ENCODE measurements at places on chromosomes 3 and 15. TPM values are rescaled to one million over a fixed set of nuclear protein-coding genes. Genes with fewer than 3 reads are reported as not detected.
A peak's percentile ranks its signal among the peaks of the same experiment; 100 is the strongest.

DNA sequence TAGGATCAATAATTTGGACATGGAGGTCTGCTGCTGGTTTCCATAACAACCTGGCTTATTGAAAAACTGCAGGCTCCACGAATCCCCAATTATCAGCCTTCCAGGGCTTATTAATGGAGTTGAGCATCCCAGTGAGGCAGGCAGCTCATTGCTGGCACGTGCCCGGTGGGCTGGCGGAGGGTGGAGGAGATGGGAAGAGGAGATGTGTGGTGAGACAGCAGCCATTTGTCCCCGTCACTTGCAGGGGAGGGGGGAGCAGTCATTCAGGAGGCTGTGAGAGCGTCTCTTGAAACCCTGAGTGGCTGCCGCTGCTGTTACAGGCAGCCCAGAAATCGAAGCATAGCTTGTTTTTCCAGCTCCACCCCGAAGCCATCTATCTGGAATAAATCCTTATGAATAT lies 70.6 kb downstream of the GAP43 start:
- H3K4me1 ChIP-seq: no peaks in the 10 kb centered on the region
- no peaks in the 10 kb centered on the region for H3K27me3 ChIP-seq
- no peak for DNase-seq
- H3K36me3 ChIP-seq: no peaks in the 10 kb centered on the region
- H3K4me3 ChIP-seq: no peak overlapping the region
- no peak overlapping the region for H3K27ac ChIP-seq

DNA sequence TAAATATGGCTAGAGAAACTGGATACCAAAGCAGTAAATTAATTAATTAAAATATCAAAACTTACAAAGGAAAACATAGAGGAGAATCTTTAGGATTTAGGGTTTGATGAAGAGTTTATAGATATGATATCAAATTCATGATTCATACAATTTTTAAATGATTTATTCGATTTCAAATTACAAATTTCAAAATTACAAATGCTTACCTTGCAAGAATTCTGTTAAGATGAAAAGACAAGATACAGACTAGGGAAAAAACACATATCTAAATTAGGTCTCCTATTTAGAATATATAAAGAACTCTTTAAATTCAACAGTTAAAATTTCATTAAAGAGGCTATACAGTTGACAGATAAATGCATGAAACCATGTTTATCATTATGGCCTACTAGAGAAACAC lies 930.7 kb downstream of the ZPLD1 start:
- no peak overlapping the region for H3K4me3 ChIP-seq
- H3K27ac ChIP-seq: no peak overlapping the region
- no peak for DNase-seq
- H3K4me1 ChIP-seq: no peaks in the 10 kb centered on the region
- H3K36me3 ChIP-seq: no peaks in the 10 kb centered on the region

Gene GPR160
- total RNA-seq: 13.0 TPM

GRCh38 chr3:22885039-22885438 lies 318.1 kb upstream of the UBE2E2 start:
- DNase-seq: peak; percentile 53
- H3K4me1 ChIP-seq: peaks cover 10% of the 10 kb centered on the region
- H3K27me3 ChIP-seq: peaks cover 5% of the 10 kb centered on the region
- no peak overlapping the region for H3K27ac ChIP-seq
- no peak overlapping the region for H3K4me3 ChIP-seq

Gene ACSBG1
- 0.40 TPM for total RNA-seq

GRCh38 chr3:66215106-66215505 lies 5.7 kb upstream of the SLC25A26 start:
- no peak overlapping the region for H3K4me3 ChIP-seq
- no peaks in the 10 kb centered on the region for H3K36me3 ChIP-seq
- H3K27ac ChIP-seq: no peak overlapping the region

DNA sequence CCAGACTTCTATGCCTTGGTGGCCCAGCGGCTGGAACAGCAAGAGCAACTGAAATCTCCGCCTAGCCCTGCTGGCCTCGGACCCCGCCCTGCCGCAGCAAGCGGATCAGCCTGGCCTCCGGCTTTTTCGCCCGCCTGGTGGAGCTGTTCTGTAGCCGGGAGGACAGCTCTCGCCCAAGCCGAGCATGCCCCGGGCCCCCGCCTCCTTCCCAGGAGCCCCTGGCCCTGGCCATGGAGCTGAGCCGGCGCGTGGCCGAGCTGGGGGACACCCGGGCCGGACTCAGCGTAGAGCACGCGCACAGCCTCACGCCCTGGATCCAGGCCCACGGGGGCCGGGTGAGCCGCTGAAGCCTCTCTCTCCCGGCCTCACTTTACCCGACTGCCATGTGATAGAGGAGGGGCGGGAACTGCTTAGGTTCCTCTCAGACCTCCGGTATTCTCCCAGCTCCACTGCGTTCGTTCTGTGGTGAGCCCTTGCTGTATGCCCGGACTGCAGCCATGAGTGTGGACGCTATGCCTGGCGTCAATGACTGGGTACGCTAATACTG lies 24.1 kb upstream of the MRPL3 start:
- H3K27ac ChIP-seq: no peak overlapping the region
- H3K4me3 ChIP-seq: peak overlapping the region; percentile 53
- peak; percentile 53 for DNase-seq
- H3K27me3 ChIP-seq: no peaks in the 10 kb centered on the region

DNA sequence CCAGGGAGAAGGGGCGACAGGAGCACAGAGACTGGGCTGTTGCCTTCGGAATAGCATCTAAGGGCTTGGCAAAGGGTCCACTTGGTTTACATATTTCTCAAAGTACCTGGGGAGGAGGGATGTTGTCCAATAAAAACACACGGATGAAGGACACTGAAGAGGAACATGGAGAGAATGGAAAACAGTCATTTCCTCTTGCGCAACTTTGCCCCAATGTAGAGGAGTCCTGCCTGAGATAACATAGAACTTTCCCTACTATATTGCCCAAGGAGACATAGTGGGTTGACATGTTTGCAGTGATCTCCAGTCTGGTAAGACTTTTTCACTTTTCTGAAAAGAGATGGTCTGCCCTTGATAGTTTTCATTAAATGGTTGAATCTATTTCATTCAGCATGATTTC lies 468.8 kb upstream of the SUCLG2 start:
- H3K4me3 ChIP-seq: no peak overlapping the region
- no peaks in the 10 kb centered on the region for H3K36me3 ChIP-seq
- no peak for DNase-seq
- H3K27me3 ChIP-seq: no peaks in the 10 kb centered on the region
- H3K27ac ChIP-seq: no peak overlapping the region

DNA sequence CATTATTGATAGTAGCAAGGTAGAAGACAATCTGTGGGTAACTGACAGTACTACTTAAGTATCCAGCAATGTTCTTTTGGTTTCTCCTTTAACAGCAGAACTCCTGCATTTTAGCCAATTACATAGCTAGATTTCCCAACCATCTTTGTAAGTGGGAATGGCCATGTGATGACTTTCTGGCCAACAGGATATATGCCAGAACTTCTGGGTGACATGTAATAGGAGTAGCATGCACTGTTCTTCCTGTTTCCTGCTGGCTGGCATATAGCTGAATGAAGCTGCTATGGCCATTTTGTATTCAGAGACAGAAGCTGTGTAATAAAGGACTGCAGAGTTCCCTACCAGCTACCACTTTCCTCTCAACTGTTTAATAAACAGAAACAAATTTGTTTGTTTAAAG lies 18.0 kb downstream of the SPICE1 start:
- peak; percentile 39 for DNase-seq
- H3K36me3 ChIP-seq: peaks cover 25% of the 10 kb centered on the region
- H3K4me3 ChIP-seq: no peak overlapping the region
- no peak overlapping the region for H3K27ac ChIP-seq

DNA sequence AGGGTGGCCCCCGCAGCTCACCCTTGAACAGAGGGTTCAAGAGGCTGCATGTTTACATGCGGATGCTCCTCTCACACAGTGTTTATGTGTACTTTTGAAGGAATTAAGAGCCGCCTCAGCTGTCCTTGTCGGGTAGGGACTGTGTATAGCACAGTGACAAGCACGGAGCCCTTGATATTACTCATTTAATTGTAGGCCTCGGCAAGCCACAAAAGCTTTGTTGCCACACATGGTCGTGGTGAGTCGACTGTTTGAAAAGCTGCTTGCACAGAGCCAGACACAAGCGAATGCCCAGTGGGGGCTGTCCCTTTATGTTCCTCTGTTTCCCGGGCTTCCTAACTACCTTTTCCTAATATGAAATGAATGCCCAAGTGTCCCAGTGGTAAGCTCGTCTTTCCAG lies 4.5 kb downstream of the ESYT3 start:
- no peaks in the 10 kb centered on the region for H3K36me3 ChIP-seq
- peaks cover 15% of the 10 kb centered on the region for H3K4me1 ChIP-seq
- no peak overlapping the region for H3K27ac ChIP-seq
- H3K27me3 ChIP-seq: no peaks in the 10 kb centered on the region
- H3K4me3 ChIP-seq: no peak overlapping the region
- peak; percentile 11 for DNase-seq

DNA sequence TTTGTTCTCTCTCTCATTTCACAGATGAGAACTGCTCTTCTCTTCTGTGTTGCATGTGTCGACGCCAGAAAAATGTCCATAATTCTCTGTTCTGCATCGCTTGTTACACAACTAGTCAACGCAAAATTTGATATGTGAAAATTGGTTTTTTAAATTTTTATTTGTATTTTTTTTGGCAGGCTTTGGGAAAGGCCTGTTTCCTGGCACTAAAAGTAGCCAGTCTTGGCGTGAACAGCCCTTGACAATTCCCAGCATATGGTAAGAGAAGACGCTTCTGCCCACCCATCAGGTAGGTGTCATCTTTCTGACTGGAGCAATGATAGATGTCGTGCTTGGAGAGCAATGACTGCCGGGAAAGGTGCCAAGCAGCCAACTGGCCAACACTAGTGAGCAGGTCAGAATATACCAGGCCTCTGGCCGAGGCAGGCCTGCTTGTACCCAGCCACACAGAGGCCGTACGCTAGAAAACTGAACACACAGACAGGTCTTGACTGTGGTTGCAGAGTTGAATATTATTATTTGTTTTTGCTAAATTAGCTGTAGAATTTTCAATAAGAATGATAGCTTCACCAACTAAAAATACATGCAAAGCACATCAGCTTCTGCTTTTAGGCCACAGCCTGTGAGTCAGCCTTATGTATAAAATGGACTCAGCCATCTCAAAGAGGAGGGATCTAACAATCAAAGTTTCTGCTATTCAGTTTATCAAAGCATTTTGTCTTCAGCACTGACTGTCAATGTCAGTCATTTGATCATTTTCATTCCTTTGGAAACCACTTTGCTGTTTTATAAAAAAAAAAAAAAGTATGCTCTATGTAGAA lies 837.5 kb downstream of the MCTP2 start:
- H3K27me3 ChIP-seq: peaks cover 8% of the 10 kb centered on the region
- H3K4me3 ChIP-seq: no peak overlapping the region

DNA sequence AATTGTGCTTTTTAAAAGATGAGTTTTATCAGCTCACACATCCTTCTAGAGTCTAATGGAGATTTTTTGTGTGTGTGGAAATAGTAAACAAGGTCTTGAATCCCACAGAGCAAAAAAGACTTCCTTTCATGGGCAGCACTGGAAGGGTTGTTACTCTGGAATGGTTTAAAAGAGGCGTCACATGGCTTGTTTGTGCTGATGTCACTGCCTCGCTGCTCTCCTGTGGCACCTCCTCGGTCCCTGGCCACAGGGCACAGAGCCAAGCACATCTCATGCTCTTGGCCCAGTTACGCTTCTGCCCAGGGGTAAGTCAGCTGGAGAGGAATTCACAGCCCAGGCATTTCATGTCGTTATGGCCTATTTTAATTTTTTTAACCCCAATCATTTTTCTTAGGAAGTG lies 53.2 kb downstream of the PGPEP1L start:
- no peak overlapping the region for H3K27ac ChIP-seq
- H3K4me3 ChIP-seq: no peak overlapping the region
- no peaks in the 10 kb centered on the region for H3K36me3 ChIP-seq
- no peaks in the 10 kb centered on the region for H3K27me3 ChIP-seq
- DNase-seq: no peak

Gene IL5RA
- not detected for total RNA-seq
